Muscle of arm (tissue), 14 donors: ENCODE measurements at places on chromosomes 12 and 14.

DNA sequence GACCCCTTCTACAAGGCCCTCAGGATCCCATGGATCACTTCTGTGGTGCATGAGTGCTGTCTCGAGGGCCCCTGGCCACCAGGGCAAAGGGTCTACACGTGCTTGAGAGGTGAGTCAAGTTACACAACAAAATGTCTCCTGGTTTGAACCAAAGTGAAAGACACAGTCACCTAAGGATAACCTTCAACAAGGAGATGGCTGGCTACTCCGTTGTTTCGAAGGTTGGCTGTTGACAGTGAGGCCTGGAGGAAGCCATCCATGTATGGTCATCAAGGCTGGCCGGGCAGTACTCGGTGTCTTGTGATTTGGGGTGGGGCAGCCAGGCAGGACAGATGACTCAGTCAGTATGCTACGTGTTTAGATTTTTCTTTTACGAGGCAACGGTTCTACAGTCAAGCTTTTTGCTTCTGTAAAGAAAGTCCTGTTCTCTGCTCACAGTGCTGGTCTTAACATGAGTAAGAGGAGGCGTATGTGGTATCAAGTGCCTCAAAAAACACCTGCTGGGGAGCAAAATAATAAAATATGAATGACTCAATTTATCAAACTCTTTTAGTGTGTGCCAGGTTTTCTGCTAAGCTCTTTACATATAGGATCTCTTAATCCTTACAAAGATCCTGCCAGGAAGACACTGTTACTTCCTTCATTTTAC, 18.0 kb upstream of the NT5DC3 start:
- DNase-seq = no peak

GRCh38 chr12:133264173-133264572, 28.5 kb upstream of the ANHX start:
- no peak for DNase-seq

GRCh38 chr12:1591543-1591942, 2.8 kb downstream of the FBXL14 start:
- DNase-seq = no peak

DNA sequence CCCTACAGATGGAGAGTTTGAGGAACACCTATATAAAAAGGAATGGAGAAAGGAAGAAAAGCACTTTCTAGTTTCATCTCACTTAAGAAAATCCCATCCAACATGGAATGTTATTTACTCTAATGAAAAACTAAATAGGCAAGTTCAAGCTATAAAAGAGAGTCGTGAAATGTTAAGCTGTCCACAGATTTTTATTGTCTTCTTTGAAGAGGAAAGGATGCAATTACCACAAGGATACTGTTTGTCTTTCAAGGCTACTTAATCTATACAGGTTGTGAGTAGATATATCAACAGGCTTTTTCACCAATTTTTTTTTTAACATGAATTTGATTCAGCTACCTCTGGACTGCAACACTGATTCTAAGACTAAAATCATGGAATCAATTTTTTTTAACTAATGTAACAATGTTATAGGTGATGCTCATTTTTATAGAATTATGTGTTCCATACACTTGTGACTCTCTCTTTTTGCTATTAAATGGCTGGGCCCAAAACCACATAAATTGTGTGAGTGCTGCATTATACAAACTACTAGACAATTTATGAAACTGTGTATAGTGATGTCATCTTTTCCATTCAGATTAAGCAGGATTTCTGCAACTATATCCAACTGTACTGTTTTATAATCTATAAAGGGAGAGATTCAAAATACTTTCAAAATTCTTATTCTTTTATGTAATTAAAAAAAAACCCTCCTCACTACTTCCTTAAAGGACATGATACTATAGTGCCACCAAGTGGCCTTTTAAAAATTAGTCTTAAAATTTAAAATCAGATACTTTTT, 26.8 kb upstream of the BMAL2 start:
- peak; percentile 31 for DNase-seq

GRCh38 chr14:20295067-20295466, 10.7 kb downstream of the TTC5 start:
- DNase-seq = no peak

DNA sequence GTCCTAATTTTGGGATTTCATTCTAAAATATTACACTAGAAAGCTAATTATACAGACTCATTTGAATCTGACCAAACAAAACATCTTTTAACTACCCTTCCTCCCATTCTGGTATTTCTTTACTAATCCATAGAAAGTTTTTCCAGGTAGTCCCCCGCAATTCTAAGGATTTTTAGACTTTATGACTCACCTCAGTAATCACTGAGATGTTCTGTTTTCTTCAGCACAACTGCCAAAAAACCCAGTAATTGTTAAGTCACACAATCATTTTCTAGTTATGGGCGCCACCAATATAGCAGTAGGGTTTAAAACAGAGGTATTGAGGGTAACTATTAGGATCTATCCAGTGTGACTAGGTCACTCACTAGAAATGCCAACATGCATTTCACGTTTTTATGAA, 1.6 kb upstream of the ARID4A start:
- DNase-seq = no peak

DNA sequence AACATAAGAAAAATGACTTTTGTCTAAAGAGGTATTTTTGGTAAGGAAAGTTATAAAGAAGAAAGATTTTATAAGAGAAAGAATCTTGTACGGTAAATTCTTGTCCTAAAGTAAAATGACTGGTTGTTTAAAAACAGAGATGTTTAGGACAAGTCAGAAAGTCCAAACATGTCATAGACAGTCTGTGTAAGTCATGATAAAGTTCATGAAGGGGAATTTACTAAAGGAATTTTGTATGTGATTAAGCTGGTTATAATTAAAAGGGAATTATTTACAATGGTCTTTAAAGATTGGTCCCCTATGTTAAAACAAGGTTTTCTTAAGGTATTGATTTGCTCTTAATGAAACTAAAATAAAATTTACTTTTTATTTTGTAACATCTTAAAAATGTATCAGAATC, 269.4 kb upstream of the CCDC196 start:
- no peak for DNase-seq

DNA sequence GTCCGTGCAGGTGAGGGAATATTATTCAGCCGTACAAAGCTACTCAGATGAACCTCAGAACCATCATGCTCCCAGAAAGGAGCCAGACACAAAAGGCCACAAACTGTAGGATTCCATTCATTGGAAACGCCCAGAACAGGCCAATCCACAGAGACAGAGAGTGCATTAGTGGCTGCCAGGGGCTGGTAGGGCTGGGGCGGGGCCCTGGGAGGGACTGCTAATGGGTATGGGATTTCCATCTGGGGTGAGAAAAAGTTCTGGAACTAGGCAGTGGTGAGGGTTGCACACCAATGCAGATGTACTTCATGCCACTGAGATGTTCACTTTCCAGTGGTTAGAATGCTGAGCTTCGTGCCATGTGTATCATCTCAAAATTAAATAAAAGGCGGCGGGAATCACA, 101.1 kb downstream of the RFLNA start:
- no peak for DNase-seq

GRCh38 chr14:31457665-31458659, 656 bp upstream of the DTD2 start:
- DNase-seq = no peak

- DNase-seq = no peak
Measured at GRCh38 chr14:105251920-105252319, 3.6 kb downstream of the BTBD6 start.

GRCh38 chr14:34538871-34539406, 562 bp downstream of the EAPP start:
- no peak for DNase-seq
